Right atrium auricular region (tissue), 2 donors: ENCODE measurements at places on chromosomes 6 and 20. TPM values are rescaled to one million over a fixed set of nuclear protein-coding genes. Genes with fewer than 3 reads are reported as not detected.

GRCh38 chr6:94323853-94324252 is 904.5 kb upstream of the EPHA7 start:
- DNase-seq, result no peak

DNA sequence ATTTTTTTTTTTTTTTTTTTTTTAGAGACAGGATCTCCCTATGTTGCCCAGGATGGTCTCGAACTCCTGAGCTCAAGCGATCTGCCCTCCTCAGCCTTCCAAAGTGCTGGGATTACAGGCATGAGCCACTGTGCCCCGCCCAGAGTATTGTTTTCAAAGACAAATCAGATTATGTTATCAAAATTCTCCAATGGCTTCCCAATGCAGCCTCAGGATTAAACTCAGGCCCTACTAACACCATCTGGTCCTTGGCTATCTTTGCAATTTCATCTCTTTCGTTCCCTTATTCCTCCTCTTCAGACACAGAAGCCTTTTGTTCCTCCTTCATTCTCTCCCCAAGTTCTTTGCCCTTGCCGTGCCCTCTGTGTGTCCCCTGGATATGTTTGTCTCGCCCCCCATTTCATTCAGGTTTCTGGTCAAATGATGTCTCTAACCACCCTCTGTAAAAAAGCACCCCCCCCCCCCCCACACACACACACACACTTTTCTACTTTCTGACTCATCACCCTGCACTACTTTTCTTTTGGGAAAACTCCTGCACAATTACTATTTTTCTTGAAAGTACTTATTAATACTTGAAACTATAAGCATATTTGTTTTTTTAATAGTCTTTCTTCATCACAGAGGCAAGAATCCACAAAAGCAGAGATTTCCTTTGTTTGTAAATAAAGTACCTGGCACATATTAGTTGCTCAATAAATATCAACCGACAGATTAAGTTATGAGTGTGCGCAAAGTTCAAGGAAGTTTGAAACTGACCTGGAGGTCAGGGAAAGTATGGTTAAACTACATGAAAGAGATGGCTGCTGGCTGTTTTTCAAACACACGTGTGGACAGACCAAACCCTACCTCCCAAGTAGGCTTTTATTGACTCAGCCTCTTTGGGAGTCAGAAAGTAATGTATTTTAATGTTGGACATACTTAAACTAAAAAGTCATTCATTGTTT is 16.7 kb downstream of the BTN1A1 start:
- no peak for DNase-seq

GRCh38 chr20:37190354-37191112 is 11.2 kb upstream of the MROH8 start:
- no peak for DNase-seq

DNA sequence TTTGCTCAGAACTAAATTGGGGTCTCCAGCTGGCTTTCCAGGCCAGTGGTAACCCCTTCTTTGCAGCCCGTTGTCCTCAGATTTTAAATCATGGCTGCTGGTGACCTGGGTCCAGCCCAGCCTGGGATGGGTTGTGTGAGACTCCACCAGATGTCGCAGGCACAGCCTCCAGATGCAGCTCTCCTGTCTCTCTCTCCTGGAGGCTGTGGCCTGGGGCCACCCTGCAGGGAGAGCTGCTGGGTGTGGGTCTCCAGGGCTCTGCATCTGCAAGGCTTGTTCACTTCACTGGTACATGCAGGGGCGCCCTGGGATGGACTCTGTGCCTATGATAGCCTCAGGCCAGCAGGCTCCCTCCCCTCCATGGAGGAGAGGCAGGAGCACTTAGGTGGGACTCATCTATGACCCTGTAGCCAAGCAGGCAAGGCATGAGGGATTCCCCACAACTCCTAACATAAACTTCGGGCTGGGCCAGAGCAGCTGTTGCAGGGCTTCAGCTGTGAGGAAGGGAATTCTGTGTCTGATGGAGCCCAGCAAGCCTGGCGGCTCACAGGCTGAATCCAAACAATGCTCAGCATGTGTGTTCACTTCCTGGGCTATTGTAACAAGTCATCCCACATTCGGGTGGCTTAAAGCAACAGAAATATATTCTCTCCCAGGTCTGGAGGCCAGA is 94.7 kb upstream of the NXT1 start:
- peak; percentile 36 for DNase-seq

Gene EYA4
- 16.2 TPM for total RNA-seq

Gene MUC22
- total RNA-seq, result not detected

DNA sequence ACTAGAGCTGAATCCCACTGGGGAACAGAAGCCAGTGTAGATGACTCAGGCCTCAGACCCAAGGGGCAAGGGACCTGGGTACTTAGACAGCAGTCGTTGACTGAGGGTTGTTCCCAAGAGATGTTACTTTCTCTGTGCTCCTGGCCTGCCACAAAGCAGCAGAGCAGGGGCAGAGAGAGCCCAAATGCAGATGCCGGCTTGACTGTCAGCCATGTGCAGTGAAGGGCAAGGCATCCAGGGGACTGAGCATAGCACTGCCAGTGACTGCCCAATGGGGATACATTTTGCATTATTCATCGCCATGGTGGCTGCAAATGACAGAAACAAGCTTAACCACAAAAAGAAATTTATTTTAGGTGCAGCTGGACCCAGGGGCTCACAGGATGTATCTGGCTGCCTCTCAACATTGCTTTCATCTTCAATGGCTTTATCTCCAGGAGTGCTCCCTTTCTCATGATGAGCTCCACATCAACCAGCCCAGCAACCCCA is 7.6 kb upstream of the TP53RK start:
- no peak for DNase-seq

Gene BMP7
- total RNA-seq, result 23.0 TPM

GRCh38 chr6:133961831-133962230 is 8.8 kb downstream of the TBPL1 start:
- DNase-seq, result no peak

DNA sequence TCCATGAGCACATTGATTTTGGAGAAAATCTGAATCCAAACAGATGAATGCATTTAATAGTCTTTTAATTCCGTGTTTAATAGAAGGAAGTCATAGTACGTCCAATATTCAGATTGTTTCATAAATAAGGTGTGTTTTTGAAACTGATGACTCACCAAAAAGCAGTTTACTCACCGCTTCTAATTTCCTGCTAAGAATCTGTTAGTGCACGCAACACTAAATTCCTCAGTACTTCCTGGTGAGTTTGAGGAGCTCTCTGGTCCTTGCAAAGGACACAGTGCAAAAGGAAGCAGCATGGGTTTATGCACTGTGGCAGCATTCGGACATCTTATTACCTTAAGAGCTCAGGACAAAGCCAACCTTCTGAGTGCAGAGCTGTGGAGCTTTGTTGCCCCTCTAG is 2.3 kb upstream of the ADGRF1 start:
- DNase-seq, result no peak

Gene ECT2L
- total RNA-seq, result 1.1 TPM

Gene CYP21A2
- total RNA-seq, result 1.2 TPM

Gene CDSN
- not detected for total RNA-seq

- DNase-seq, result no peak
Observed at GRCh38 chr20:57467742-57468141, 57.2 kb downstream of the CTCFL start.

Gene TUBB1
- 0.35 TPM for total RNA-seq

Gene GCNT2
- 13.5 TPM for total RNA-seq

DNA sequence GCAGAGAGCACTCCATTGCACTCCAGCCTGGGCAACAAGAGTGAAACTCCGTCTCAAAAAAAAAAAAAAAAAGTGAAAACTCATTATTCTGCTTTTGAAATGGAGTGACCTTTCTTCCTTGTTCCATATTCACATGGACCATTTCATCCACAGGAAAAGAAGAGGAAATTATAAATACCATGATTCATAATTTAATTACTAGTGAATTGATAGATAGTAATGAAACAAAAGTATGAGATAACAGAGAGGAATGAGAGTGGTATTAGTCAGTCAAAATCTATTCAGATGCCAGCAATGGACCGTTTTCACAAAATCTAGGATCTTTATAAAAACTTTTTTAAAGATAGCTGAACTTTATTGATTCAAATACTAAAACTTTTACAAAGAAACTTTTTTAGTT is 443.1 kb upstream of the FLRT3 start:
- DNase-seq, result no peak

GRCh38 chr20:57680131-57680716 is 29.6 kb downstream of the PMEPA1 start:
- no peak for DNase-seq

DNA sequence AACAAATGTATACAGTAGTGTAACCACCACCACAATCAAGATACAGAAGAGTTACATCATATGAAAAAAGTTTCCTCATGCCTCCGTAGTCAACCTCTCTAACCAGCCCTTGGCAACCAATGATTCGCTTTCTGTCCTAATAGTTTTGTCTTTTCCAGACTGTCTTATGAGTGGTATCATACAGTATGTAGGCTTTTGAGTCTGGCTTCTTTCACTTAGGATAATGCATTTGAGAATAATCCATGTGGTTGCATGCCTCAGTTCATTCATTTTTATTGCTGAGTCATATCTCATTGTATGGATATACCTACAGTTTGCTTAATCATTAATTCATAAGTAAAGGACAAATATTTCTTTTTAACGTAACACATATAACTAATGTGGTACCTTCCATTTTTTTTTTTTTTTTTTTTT is 86.4 kb upstream of the RIPOR2 start:
- no peak for DNase-seq

Gene TULP1
- total RNA-seq, result not detected

DNA sequence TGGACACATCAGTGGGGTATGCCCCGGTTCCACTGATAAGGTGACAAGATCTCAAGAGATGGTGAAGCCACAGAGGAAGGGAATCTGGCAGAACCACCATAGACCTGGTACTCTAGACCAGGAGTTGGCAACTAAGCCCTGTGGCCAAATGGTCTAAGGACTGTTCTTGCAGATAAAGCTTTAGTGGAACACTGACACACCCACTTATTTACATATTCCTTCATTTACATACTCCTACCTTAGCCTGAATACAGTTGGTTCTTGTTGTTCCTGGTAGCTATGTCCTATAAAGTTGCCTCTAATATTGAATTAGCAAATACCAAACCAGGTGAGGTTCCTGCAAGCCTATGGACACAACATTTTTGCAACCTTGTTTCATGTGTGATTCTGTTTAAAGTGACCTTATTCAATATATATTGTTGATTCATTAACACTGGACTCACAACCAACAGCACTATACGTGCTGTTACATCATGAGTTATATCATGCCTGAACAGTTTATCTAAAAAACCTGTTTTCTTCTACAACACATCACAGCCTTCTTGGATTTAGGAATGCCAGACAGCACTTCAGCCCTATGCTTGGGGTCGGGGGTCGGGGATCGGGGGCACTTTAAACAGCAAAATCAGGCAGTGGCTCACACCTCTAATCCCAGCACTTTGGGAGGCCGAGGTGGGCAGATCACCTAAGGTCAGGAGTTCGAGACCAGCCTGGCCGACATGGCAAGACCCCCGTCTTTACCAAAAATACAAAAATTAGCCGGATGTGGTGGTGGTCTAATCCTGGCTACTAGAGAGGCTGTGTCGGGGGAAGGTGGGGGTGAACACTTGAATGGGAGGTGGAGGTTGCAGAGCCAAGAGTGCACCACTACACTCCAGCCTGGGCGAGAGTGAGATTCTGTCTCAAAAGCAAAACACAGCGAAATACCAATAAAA is 2.5 kb downstream of the CCDC167 start:
- DNase-seq, result no peak

DNA sequence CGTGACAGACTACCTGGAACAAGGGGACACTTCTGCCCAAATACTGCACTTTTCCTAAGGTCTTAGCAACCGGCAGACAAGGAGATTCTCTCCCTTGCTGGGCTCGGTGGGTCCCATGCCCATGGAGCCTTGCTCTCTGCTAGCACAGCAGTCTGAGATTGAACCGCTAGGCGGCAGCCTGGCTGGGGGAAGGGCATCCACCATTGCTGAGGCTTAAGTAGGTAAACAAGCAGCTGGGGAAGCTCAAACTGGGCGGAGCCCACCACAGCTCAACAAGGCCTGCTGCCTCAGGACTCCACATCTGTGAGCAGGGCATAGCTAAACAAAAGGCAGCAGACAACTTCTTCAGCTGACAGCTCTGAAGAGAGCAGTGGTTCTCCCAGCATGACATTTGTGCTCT is 87.8 kb upstream of the ASCC3 start:
- no peak for DNase-seq

- no peak for DNase-seq
Observed at GRCh38 chr6:28884423-28885131, 39.2 kb downstream of the TRIM27 start.

- DNase-seq, result no peak
Observed at GRCh38 chr6:20198775-20199174, 13.5 kb downstream of the MBOAT1 start.

GRCh38 chr6:89843070-89843469 is 13.4 kb downstream of the CASP8AP2 start:
- no peak for DNase-seq

DNA sequence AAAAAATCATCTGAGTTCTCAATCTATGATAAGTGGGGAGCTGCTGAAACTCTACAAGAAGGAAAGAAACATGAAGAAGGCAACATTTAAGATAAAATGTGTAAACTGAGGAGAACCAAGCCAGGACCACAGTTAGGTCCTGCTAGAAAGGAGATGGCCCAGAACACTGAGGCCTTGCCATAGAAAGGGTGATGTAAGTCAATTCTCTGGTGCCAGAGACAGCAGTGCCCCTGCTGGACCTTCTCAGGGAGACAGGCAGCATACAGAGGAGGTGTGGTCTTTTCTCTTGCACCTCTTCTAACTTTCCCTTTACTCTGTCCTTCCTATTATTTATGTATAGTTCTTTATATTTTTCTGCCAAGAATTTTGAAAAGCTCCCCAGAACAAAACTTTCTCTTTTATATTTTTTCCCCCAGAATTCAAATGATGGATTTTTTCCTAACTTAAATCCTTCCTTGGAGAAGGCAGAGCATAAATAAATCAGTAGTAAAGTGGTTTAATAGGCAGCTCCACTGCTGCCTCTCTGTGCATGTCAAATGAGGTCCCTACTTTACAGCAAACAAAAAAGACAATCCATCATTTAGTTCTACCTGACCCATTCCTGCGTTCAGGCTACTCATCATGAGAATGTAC is 9.0 kb downstream of the UQCC2 start:
- DNase-seq, result peak; percentile 69

DNA sequence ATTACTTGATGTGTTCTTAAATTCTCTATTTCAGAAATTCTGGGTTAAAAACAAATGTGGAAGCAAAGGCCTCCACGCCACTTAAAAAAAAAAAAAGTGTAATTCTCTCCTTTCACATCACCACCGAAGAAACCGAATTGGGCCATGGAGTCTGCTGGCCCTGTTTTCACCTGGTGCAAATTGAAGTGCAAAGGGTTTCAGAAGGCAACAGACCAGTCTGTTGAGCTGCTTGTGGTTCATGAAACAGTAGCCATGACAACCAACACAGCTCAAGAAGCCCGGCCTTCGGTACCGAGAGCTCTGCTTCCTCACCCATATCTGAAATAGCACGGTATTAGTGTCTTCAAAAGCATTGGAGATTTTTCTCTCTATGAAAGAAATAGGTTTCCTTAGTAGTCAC is 63.1 kb downstream of the GMPR start:
- no peak for DNase-seq

Gene HTR1E
- not detected for total RNA-seq
